GM13977 (cell line): ENCODE measurements at places on chromosomes 2 and 18.

DNA sequence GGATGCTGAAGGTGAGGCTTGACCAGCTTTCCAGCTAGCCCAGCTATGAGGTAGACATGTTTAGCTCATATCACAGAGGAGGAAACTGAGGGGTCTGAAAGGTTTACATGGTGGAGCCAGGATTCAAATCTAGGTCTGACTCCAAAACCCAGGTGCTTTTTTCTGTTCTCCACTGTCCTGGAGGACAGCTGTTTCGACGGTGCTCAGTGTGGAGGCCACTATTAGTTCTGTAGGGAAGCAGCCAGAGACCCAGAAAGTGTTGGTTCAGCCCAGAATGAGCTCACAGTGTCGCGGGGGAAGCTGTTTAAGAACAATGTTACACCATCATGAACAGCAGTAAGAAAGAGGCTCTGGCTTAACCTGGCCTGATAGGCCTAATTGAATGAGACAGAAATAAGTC lies 11.1 kb downstream of the PROC start:
- DNase-seq, result no peak

DNA sequence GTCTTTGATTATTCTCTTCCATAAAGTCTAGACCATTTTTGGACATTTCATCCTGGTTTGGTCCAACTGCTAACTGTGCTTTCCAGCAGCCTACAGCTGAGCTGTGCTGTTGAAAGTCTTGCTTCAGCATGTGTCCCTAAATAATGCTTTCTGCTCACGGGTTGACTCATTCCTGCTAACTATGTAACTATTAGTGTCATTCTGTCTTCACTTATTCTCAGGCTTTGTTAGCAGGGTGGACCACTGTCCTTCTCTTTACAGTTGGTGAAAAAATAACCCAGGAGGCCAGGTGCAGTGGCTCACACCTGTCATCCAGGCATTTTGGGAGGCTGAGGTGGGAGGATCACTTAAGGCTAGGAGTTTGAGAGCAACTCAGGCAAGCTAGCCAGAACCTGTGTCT lies 8.9 kb downstream of the ADAM23 start:
- DNase-seq, result no peak

DNA sequence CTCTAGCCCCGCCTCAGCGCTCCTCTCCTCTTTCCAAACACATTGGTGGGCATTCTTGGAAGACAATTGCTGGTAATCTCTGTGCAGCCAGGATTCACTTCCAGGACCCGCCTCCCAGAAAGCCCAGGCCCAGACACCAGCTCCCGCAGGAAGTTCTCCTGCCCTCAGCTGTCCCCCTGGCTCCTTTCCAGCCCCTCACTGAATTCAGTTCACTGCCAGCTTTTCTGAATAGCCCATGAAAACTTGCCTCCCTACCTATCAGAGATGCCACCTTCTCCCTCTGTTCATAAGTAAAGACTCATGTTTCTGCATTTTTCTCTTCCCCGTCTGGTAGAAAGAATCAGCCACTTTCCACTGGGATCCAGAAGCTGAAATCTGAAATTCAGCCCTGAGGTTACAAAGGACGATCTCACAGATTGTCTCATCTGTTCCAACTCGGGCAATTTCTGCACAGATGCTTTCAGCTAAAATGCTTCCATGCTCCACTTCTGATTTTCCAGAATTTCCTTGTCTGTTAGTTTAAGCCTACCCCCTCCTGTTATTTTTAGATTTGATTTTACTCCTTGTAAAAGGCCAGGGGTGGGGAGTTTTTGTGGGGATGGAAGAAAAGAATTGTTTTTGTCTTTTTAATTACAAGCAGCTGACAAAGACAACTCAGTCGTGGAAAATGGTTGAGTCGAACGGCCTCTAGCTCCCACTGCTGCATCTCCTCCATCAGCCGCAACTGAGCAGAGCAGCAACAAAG lies 98.1 kb downstream of the SP3 start:
- DNase-seq, result no peak

GRCh38 chr2:151049746-151050145 lies 211.9 kb downstream of the RBM43 start:
- DNase-seq, result no peak

GRCh38 chr18:36814994-36815393 lies 13.8 kb downstream of the TPGS2 start:
- DNase-seq, result no peak

GRCh38 chr2:183089192-183089851 lies 10.8 kb downstream of the DUSP19 start:
- DNase-seq, result no peak

DNA sequence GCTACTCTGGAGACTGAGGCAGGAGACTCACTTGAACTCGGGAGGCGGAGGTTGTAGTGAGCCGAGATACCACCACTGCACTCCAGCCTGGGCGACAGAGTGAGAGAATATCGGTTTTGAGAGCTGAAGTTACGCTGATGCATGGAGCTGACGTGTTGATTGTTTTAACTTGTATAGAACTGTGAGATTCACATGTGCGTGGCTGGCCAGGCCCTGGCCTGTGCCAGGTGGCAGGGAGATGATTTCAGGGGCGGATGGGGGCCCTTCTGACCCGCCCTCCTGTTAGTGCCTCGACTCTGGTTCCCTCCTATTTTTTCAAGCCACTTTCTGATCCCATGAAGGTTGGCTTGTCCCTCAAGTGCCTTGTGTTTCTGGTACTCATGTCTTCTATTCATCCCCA lies 25.7 kb downstream of the GATA6 start:
- DNase-seq, result no peak

DNA sequence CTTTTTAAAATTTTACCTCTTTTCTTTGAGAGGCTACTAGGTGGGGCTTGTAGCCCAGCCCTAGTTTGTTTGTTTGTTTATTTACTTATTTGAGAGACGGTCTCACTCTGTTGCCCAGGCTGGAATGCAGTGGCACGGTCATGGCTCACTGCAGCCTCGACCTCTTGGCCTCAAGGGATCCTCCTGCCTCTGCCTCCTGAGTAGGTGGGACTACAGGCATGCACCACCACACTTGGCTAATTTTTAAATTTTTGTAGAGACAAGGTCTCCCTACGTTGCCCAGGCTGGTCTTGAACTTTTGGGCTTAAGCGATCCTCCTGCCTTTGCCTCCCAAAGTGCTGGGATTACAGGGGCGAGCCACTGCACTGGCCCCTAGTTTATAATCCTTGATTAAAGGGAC lies 35.0 kb downstream of the ERLEC1 start:
- no peak for DNase-seq

DNA sequence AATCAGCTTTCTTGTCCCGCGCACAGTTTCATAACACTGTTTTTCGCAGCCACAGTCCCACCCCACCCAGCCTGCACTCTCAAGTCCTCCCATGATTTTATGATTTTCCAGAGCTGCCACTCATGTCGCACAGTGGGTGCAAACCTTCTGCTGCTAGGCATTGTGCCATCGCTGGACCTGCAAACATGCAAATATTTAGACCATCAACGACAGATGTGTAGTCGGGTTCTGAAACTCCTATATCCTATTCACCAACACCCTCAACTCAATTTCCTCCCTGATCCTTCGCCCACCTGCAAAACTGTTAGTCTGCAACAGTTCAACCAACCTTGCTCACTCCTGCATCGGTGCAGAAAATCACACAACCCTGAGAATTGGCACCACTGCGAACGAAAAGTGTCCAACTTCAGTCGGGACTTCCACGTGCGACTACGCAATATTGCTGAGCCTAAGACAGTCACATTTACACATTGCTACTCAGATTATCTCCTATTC lies 871 bp upstream of the ALS2 start:
- DNase-seq, result peak; percentile 27

DNA sequence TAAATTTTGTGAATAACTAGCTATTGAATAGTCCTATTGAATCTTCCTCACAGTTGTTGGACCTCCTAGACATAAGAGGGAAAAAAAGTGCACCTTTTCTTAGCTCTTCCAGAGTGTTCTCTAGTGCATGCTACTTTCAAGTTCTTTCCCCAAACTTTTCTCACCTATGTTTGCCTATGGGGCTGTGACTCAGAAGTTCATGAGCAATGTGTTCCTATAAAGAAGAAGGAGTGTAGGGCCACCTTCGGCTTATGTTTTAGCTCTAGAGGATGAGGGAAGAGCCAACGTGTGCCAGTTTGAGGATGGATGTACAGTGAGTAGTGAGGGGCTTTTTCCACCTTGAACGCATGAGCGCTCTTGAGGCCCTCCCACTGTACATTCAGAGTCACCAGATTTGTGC lies 27.0 kb upstream of the HNMT start:
- no peak for DNase-seq

- DNase-seq, result no peak
These were observed 56.6 kb downstream of the LCLAT1 start for GRCh38 chr2:30503695-30504052.

DNA sequence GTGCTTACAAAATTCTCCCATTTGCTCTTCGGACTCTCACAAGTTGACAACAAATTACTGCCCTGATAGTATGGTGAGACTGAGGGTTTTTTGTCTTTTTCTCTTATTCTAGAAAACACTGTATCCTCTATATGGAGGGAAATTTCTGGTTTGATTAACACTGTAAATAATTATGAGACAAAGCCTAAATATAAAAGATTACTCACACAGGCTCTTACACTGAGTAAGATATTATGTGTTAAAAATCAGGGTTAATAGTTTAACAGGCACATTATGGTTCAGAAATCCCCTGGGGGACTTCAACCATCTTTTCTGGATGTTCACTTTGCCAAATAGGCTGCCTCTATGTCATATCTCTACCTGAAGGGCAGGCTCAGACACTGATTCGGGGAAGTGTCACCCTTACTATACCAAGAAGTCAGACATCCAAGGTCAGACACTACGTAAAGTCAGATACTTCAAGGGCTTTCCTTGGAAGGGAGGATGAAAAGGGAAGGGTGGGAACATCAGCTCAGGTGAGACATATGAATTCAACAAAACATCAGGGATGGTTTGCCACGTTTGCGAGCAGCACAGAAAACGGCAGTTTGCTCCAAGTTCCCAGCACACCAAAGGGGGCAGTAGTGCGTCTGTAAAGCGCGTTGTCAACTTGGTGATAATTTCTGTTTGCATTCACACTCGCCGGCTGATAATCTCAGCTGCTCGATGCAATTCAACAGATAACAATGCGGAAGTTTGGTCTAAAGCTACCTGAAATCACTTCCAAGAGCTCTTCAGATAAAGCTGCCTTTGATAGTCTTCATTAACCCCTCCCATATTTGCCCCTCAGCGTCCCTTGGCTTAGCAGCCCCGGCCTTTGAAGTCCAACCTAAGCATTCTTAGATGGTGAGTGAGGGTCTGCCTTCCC lies 972 bp upstream of the RASGRP3 start:
- peak; percentile 66 for DNase-seq

DNA sequence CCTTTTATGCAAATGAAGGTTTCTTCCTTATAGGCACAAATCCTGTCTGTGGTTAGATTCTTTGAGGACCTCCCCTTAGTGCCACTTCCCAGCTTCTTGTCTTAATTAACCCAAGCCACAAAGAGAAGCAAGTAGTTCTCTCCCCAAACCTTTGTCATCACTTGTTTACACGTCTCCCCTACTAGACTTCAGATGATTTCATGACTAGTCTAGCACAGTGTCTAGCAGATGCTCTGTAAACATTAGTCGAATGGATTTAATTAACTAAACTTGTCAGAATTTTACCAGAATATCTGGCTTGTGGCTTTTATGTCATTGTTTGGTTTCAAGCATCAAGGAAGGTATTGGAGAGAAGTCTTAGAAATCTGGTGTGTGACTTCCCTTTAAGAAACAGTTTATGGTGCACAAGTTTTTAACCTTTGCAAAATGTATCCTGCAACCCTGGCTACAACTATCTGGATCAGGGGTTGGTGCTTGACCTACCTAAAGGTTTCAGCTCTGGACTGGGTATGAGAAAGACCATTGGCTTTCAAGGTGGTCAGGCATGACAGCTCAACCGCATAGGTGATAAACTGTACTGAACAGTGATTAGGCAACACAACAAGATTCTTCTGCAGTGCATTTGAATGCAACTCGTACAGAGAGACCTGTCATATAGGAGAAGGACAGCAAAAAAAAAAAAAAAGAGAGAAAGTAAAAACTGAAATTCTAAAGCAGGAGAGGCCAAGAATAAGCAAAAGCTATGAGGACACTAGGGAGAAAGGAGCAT lies 93.2 kb upstream of the CCDC150 start:
- no peak for DNase-seq

DNA sequence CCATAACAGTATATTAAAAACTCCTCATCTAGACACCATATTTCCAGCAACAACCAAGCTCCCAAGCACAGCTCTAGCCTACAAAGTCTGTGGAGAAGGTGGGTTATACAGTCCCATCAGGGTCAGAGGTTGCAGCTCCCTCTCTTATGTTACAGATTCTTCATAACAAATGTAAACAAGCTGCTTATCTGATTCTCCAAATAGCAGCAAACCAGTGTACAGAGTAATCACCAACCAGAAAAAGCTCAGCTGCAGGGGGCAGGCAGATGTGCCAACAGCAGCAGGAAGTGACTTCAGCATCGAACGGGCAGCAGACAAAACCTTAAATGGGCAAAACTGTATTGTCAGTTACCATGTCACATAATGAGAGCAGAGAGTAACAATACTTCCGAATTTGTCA lies 52.9 kb upstream of the NABP1 start:
- DNase-seq, result no peak

GRCh38 chr18:21115519-21116411 lies 4.2 kb upstream of the ROCK1 start:
- DNase-seq, result no peak

- no peak for DNase-seq
These were observed 12.5 kb upstream of the MAL start for GRCh38 chr2:95012881-95013550.

DNA sequence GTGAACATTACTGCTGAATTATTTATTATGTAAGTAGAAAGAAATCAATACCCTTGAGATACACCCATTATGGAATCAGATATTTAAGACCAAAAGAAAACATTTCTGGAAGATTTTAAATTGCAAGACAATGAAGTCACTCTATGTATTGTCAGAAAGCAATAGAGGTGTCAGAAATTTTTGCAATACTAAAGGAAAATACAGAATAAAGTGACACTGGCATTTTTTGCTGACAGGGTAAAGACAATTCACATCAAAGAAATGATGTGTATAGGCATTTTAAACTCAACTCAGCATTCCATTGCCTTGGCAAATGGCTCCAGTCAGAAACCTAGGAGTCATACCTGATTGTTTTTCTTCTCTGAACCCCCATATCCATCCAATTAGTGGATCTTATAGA lies 191.0 kb upstream of the PID1 start:
- no peak for DNase-seq

GRCh38 chr2:148957023-148957422 lies 81.5 kb upstream of the LYPD6B start:
- no peak for DNase-seq

GRCh38 chr18:39485696-39486095 lies 1920.1 kb upstream of the CELF4 start:
- DNase-seq, result no peak
